A549 (cell line): ENCODE measurements at places on chromosomes 1 and 21. TPM values are rescaled to one million over a fixed set of nuclear protein-coding genes. Genes with fewer than 3 reads are reported as not detected.

GRCh38 chr1:230394134-230394533 is 32.0 kb downstream of the PGBD5 start:
- DNase-seq: no peak

DNA sequence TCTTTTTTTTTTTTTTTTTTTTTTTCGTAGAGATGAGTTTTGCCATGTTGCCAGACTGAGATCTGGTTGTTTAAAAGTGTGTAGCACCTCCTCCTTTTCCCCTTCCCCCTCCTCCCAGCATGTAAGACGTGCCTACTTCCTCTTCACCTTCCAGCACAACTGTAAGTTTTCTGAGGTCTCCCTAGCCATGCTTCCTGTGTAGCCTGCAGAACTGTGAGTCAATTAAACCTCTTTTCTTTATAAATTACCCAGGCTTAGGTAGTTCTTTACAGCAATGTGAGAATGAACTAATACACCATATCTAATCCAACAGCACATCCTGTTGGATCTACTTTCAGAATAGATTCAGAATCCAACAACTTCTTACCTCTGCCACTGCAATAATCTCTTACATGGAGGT is 111.1 kb downstream of the CLIC6 start:
- DNase-seq: no peak

DNA sequence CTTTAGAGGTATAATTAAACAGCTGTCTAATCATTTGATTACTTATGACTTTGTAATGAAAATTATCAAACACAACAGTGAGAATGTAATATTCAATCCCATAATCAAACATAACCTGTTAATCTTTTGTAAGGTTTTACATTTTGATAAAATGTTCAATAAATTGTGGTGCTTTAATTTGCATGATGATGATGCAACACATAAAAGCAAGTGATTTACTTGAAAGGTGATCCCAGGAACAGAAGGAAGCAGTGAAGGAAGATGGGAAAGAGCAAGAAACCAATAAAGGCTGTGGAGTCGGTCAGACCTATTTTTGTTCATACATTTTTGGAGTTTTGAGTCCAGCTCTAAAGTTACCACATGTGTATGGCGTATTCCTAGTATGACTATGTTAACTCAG is 29.6 kb downstream of the ZNF695 start:
- no peak for DNase-seq

- DNase-seq: no peak
Observed at GRCh38 chr21:24785033-24785432, 822.2 kb downstream of the MRPL39 start.

DNA sequence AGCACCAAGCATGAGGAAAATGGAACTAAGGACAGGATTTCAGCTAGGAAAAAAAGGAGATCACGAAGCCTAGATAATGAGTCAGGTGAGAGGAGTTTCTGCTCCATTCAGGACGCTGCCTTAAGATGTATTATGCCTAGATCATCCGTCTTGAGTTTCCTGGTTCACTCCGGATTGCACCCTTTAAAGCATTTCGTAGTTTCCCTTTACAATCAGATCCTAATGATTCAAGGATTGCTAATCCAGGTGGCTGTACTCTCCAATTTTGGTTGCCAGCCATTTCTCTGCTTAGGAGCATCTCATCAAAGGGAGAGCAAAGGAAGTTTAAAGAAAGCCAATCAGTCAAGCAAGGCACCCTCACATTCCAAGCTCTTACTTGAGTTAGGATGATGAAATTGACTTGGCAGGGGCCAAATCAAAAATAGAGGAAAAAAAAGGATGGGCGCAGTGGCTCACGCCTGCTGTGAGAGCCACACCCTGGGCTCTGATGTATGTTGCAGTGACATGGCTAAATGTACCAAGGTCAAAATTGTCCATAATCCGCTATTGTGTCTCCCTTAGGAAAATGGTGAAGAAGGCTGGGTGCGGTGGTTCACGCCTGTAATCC is 156.9 kb upstream of the SOD1 start:
- DNase-seq: no peak

FALEC gene
- polyA plus RNA-seq: 0.28 to 0.80 TPM (median 0.74 TPM) in 3 replicates

- peak; percentile 94 for DNase-seq
Observed at GRCh38 chr1:246566128-246566812, at the start of the genes CNST and TFB2M. Gene CNST, plus strand, starts transcription at chr1:246566456. Its CDS starts 25,107 bp downstream, at chr1:246591563. Gene TFB2M, minus strand, starts transcription at chr1:246566261. Its CDS starts 123 bp downstream, at chr1:246566138.

CAPN8 gene
- polyA plus RNA-seq: 0.20 to 0.51 TPM (median 0.39 TPM) in 3 replicates

DNA sequence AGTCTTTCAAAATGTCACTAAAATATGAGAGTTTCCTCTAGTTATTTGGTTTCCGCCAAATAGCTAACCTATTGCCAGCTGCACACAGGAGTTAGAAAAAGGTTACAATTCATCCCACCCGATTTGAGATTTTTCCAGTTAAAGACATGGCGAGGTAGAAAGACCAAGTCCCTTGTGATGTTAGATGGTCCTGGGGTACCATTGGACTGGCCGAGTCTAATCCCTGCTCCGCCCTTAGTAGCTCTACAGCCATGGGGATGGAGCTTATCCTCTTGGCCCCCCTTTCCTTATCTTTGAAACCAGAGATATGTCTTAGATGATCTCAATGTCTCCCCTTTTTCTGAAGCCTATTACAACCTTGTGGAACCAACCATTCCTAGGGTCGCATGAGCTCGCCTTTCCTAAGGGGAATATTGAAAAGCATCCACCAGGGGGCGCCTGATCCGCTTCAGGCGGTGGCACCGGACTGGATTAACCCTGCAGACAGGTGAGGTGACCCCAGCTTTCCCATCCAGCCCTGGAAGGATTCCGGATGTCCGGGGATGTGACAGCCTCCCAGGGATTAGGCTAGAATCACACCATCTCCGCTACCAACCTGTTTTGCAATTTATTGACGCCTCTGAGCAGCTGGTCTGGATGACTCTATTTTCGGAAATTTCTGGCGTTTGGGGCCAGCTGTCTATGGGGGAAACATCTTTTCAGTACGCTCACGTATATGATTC is 68.3 kb upstream of the SIM2 start:
- DNase-seq: peak; percentile 57

GRCh38 chr21:42386034-42386591 is 9.7 kb downstream of the TMPRSS3 start:
- DNase-seq: no peak

DNA sequence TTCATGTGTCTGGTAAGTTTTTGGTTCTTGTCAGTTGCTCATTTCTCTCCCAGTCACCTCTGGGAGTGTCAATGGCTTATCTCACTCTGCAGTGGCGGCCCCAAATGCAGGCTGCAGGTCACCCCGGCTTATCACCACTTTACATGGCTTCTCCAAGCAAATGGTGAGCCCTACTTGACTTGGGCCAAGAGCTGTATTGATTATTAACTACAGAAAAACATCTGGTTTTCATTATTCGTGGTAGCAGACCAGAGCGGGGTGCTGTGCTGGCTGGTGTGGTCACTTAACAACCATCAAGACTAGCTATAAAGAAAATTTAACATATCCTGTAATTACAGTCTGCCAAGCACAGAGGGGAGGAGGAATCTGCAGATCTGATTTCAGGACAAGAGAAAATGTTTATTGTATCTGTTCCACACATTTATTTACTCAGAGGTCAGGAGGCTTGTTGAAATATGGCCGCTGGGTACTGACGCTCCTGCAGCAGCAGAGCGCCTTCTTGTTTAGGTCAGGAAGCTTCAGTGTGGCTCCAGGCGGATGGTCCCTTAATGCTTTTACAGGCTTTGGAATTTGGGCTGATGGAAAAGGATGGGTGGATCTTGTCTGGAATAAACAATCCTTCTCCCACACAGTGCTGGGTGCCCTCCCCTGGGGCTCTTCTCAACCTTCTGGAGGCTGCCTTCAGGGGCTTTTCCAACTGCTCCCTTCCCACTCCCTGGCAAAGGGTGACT is 87.8 kb downstream of the HLX start:
- no peak for DNase-seq

PBX1 gene
- polyA plus RNA-seq: 46.5 to 53.4 TPM (median 47.8 TPM) in 3 replicates

DNA sequence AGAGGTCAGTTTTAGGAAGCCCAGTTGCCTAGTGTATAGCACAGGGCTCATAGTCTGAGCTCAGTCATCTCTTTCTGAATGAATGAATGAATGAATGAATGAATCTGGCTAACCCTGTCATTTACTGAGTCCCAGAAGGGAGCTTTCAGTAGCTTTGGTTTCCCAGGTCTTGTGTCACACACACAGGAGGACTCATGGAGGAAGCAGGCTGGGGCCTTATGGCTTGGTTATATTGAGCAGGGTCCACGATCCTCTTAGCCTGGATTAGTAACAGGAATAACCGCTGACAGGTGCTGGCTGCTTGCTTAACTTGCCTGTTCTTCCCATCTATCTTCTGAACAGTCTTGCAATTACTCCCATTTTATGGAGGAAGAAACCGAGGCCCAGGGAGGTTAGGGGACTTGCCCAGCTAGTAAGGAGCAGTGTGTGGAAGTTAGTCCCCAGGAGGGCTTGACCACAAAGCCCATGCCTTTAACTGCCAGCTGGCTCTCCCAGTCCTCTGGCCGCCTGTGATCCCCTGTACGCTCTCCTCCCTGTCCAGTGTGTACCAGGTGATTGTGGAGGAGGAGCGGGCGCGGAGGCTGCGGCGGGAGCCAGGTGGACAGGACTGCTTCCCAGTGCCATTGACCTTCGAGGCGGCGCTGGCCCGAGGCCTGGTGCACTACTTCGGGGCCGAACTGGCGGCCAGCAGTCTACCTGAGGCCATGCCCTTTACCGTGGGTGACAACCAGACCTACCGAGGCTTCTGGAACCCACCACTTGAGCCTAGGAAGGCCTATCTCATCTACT is 46.0 kb downstream of the PTPRU start:
- DNase-seq: no peak

ST6GALNAC3 gene
- polyA plus RNA-seq: 0.92 to 1.5 TPM (median 1.1 TPM) in 3 replicates

DNA sequence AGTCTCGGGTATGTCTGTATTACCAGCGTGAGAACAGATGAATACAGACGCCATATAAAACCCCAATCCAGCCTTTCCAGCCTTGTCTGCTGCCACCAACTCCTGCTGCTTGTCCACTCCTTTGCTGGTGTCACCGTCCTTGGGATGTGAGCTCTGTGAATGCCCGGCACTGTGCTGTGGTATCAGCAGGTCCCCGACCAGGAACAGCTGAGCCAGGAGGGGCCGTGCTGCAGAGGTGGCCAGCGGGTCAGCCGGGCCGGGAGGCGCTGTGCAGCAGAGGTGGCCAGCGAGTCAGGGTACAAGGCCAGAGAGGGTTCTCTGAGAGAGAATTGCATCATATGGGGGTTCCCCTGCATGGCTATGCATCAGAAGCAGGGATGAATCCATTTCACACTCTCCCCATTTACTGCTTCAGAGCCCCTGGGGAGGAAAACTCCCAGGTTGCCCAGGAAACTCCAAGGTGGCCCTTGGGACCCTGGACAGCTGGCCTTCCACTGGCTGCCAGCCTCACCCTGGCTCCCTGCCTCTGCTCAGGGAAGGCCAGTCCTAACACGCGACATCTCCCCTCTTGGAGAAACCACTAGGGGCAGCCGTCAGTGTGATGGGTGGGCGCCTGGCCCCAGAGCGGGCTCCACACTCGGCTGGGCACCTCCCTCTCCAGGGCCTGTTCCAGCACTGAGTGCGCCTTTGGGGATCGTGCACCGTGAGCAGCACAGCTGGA is 122.4 kb upstream of the COL6A1 start:
- no peak for DNase-seq

FMO4 gene
- 0.32 to 0.66 TPM (median 0.43 TPM) in 3 replicates for polyA plus RNA-seq

- no peak for DNase-seq
Observed at GRCh38 chr1:8329439-8329838, 11.5 kb downstream of the SLC45A1 start.

GRCh38 chr1:151935894-151936602 is 26.7 kb upstream of the THEM4 start:
- no peak for DNase-seq

FCRLB gene
- polyA plus RNA-seq: 0.48 to 0.62 TPM (median 0.54 TPM) in 3 replicates

ZNF670 gene
- polyA plus RNA-seq: 2.9 to 3.3 TPM (median 3.0 TPM) in 3 replicates

IRF6 gene
- polyA plus RNA-seq: 0.03 to 0.08 TPM (median 0.05 TPM) in 3 replicates

GRCh38 chr21:46295996-46296752 is 10.0 kb downstream of the YBEY start:
- no peak for DNase-seq

EDN2 gene
- 2.8 to 8.2 TPM (median 3.2 TPM) in 3 replicates for polyA plus RNA-seq

GRCh38 chr1:169970114-169970513 is 76.4 kb upstream of the SCYL3 start:
- DNase-seq: no peak

- no peak for DNase-seq
Observed at GRCh38 chr1:2046953-2047748, 3.1 kb upstream of the PRKCZ start.

- DNase-seq: no peak
Observed at GRCh38 chr1:247173431-247173830, 1.6 kb upstream of the ZNF124 start.

DNA sequence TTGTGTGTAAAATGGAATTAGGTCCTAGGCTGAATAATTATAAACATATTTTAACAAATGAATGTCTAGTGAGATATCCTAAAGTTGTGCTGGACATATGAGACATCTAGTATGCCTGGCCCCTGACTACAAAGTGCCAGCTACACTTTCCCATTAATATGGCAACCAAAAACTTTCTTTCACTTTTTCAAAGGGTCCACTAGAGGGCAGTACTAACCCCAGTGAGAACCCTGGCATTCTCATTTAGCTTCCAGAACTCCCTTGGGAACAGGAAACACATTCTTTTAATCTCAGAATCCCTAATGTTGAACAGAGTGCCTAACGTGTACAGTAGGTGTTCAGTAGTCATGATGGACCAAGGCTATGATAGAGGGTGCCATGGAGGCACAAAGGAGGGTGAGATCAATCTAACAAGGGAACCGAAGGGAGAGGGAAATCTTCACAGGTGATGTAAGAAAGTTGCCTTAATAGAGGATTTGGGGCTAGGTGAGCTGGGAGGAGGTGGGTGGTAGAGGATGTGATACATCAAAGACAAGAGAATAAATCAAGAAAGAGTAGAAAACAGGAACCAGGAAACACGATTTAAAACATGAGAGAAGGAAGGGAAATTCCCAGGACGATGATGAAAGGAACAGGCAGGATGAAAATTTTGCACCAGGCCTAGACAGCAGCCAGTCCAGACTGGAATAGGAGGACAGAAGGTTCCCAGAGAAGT is 41.6 kb downstream of the NSL1 start:
- peak; percentile 77 for DNase-seq

- peak; percentile 99 for DNase-seq
Observed at GRCh38 chr1:205284420-205285144, 37.0 kb downstream of the NUAK2 start.

VHLL gene
- not detected in 3 replicates for polyA plus RNA-seq

DNA sequence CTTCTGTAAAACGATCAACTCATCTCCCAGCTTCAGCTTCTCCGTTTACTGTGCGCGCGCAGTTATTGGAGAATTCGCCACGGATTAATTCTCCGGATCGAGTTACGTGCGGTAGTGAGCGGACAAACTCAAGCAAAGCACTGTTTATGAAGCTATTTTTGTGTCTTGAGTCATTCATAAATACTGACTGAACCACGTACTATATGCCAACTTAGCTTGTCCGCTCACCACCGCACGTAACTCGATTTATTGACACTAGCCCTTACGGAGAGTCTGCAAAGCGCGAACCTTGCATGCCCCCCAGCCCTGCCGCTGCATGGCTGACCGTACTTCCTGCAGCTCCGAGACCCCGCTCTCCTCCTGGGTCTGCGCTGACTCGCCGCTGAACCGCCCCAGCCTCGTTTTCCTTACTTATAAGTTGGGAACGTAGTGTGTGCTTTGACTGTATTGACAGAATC is 773 bp downstream of the CHD1L start:
- no peak for DNase-seq

SLC6A17 gene
- polyA plus RNA-seq: 2.2 to 2.5 TPM (median 2.3 TPM) in 3 replicates
